ENCODE measurements at places on chromosomes 13 and 19. TPM values are rescaled to one million over a fixed set of nuclear protein-coding genes. Genes with fewer than 3 reads are reported as not detected.

Gene PSPC1
- 48.2 TPM for total RNA-seq

Gene ANGPTL4
- total RNA-seq = not detected

DNA sequence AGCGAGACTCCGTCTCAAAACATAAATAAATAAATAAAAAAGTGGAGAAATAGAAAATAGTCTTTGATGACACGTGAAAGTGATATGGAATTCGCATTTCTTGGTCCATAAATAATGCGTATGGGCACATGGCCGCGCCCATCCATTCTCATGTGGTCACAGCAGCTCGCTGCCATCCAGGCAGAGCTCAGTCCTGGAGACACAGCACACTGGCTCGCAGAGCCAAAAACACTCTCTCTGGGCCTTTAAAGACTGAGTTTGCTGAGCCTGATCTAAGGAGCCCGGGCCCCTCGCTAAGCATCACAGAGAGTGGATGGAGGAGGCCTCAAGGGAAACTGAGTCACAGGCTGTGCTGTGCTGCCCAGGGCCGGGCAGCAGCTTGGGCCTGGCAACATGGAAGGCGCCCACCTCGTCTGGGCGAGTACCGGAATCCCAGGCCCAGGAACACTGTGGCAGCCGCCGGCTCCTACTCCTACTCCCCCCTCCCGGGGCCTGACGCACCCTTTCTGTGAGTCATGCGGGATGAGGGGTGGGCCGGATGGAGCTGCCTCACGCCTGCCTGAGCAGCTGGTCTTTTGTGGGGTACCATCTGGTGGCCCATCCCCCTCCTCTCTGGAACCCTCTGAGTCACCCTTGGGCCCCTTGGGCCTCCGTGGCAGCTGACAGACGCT lies 28.9 kb upstream of the CACTIN start:
- H3K27me3 ChIP-seq = no peaks in the 10 kb centered on the region
- H3K4me1 ChIP-seq = peaks cover 15% of the 10 kb centered on the region
- no peaks in the 10 kb centered on the region for H3K36me3 ChIP-seq
- H3K27ac ChIP-seq = peak overlapping the region; percentile 58

- no peaks in the 10 kb centered on the region for H3K27me3 ChIP-seq
- no peaks in the 10 kb centered on the region for H3K4me1 ChIP-seq
- no peak overlapping the region for H3K27ac ChIP-seq
Measured at GRCh38 chr13:107585469-107586180, 629.7 kb downstream of the LIG4 start.

Gene ZNF491
- 3.1 TPM for total RNA-seq

- no peak overlapping the region for H3K27ac ChIP-seq
- H3K4me3 ChIP-seq = no peak overlapping the region
- H3K27me3 ChIP-seq = no peaks in the 10 kb centered on the region
- H3K36me3 ChIP-seq = 0 out of 2 replicates have a peak, but pooled peaks cover 4% of the 10 kb centered on the region
- DNase-seq = no peak
Measured at GRCh38 chr13:20608438-20609020, 41.6 kb downstream of the IFT88 start.

DNA sequence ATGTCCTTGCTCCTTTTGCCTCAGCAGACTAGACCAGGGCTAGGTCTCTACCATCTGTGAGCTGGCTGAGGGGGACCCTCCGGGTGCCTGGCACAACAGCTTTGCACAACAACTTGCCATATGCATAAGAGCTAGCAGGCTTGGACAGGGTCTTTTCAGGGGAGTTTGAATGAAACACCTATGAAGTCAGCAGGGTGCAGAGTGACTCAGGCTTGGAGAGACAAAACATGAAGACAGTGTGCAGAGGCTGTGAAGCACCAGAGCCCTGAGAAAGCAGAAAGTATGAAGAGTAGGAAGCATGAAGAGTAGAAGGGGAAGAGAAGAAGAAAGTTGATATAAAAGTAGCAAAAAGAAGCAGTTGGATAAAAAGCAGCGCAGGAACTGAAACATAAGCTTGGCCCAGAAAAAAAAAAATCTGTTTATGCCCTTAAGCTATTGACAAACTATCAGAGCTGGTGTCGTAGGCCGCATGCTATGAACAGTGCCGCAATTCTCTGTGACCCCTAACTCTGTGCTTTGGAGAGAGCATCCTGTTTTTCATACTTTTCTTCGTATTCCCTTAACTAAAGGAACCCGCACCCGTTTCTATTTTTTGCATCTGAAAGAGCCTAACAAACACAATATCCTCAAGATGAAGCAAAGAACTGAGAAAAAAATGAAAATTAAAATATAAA lies 52.7 kb upstream of the FAM216B start:
- no peaks in the 10 kb centered on the region for H3K4me1 ChIP-seq
- H3K27ac ChIP-seq = no peak overlapping the region
- no peak for DNase-seq

DNA sequence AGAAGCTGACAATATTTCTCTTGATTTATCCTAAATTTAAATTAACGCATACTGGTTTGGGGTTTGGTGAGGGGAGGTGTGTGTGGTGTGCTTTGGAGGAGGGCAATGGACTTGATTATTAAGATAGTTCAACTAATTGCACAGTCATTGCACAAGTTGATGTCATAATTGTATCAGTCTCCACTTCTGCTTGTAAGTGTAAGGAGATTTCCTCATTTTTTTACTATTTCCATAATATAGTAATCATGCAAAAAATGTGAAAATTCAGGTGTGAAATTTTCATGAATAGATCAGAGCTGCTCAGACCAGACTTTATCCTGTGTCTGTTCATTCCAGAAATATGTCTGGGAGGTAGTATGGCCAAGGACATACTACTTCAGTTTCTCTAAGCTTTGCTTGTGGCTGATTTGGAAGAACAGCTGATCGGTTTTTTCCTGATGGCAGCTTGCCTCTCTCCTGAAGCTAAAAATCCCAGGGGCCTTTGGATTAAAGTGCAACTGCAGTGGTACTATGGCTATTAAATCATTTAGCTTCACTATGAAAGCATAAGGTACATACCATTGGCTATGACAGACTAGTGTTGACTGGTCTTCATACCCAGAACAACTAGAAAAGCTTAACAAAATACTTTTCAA lies 201.8 kb upstream of the MIR17HG start:
- DNase-seq = no peak
- no peak overlapping the region for H3K4me3 ChIP-seq
- H3K27ac ChIP-seq = no peak overlapping the region

DNA sequence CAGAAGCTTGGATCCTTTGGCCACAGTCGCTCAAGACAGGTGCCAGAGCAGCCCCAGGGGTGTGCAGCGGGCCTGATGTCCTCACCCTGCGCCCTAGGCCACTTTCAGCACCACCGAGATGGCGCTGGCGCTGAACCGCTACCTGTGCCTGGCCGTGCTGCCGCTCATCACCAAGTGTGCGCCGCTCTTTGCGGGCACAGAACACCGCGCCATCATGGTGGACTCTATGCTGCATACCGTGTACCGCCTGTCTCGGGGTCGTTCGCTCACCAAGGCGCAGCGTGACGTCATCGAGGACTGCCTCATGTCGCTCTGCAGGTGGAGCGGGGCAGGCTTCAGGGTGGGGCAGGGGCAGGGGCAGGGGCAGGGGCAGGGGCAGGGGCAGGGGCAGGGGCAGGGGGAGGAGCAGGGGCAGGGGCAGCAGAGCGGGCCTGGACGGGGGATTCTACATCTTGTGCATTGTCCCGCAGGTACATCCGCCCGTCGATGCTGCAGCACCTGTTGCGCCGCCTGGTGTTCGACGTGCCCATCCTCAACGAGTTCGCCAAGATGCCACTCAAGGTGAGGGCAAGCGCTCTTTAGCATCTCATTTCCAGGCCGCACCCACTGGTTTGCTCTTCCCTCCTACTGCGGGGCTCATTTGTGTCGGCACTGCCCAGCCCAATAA lies 69.1 kb downstream of the RYR1 start:
- H3K4me3 ChIP-seq = no peak overlapping the region
- H3K4me1 ChIP-seq = no peaks in the 10 kb centered on the region
- no peak overlapping the region for H3K27ac ChIP-seq
- no peaks in the 10 kb centered on the region for H3K27me3 ChIP-seq

GRCh38 chr13:104779311-104779993 lies 1713.2 kb upstream of the SLC10A2 start:
- H3K4me3 ChIP-seq = no peak overlapping the region
- no peaks in the 10 kb centered on the region for H3K4me1 ChIP-seq
- no peak overlapping the region for H3K27ac ChIP-seq
- no peak for DNase-seq
- no peaks in the 10 kb centered on the region for H3K27me3 ChIP-seq

GRCh38 chr19:28632371-28633080 lies 580.4 kb downstream of the UQCRFS1 start:
- H3K27me3 ChIP-seq = no peaks in the 10 kb centered on the region
- H3K27ac ChIP-seq = no peak overlapping the region
- DNase-seq = no peak
- no peaks in the 10 kb centered on the region for H3K36me3 ChIP-seq
- no peak overlapping the region for H3K4me3 ChIP-seq

Gene KLK2
- total RNA-seq = 0.11 TPM

DNA sequence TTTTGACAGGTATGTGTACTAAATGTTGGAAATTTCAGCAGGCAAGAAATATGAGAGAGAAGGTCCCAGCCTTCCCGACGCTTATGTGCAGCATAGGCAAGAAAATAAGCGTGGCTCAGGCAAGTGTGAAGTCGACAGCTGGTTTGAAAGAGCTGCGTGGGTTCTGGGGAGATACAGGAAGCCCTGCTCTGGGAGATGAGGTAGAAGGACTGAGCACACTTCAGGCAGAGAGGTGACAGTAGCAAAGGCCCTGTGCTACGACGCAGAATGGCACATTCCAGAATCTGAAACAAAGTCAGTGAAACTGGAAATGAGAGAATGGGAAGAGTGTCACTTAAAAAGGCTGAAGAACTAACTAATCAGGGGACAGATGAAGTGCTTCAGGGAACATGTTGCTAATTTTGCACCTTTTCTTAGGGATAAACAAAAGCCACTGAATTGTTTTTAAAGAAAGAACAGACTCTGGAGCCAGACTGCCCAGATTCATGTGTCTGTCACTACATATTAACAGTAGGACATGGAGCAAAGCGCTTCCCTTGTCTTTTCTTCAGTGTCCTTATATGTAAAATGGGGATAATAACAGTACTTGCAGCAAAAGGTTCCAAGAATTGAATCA lies 160.1 kb downstream of the SPRY2 start:
- no peaks in the 10 kb centered on the region for H3K36me3 ChIP-seq
- DNase-seq = no peak

DNA sequence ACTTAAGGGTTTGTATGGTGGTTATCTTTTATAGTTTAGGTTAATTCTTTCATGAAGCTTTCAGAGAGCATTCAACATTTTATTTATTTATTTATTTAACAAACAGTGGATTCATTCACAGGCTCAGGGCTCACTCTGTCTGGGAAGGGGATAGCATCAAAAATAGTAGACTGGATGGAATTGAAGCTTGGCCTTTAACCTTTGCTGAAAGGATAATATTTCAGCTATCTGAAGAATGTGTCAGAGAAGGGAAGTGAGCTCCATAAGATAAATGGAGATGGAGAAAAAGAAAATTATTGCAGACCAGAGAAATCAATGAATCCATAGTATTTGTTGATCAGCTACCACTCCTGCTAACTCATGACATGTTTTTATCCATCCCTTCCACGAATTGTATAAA lies 305.6 kb downstream of the COG6 start:
- H3K4me3 ChIP-seq = no peak overlapping the region
- no peaks in the 10 kb centered on the region for H3K4me1 ChIP-seq
- no peak for DNase-seq
- H3K36me3 ChIP-seq = no peaks in the 10 kb centered on the region
- H3K27me3 ChIP-seq = no peaks in the 10 kb centered on the region

DNA sequence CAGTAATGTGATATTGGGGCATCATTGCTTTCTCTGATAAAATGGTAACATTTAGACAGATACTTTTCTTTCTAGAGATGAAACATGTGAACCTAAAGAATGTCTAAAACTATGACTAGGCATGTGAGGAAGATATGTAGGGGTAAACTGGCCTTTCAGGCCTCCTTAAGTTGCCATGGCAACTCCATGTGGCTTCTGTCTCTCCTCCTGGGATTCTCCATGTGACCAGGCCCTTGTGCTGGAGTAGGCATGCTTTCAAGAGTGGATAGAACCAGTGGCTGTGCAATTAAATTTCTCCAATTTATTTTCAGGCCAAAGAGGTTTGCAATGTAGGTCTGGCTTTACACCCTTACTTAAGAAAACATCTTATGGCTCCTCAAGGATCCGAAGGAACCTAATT lies 130.8 kb downstream of the OLFM4 start:
- no peaks in the 10 kb centered on the region for H3K4me1 ChIP-seq
- DNase-seq = no peak
- no peaks in the 10 kb centered on the region for H3K27me3 ChIP-seq
- H3K4me3 ChIP-seq = no peak overlapping the region
- H3K36me3 ChIP-seq = no peaks in the 10 kb centered on the region
- H3K27ac ChIP-seq = no peak overlapping the region

DNA sequence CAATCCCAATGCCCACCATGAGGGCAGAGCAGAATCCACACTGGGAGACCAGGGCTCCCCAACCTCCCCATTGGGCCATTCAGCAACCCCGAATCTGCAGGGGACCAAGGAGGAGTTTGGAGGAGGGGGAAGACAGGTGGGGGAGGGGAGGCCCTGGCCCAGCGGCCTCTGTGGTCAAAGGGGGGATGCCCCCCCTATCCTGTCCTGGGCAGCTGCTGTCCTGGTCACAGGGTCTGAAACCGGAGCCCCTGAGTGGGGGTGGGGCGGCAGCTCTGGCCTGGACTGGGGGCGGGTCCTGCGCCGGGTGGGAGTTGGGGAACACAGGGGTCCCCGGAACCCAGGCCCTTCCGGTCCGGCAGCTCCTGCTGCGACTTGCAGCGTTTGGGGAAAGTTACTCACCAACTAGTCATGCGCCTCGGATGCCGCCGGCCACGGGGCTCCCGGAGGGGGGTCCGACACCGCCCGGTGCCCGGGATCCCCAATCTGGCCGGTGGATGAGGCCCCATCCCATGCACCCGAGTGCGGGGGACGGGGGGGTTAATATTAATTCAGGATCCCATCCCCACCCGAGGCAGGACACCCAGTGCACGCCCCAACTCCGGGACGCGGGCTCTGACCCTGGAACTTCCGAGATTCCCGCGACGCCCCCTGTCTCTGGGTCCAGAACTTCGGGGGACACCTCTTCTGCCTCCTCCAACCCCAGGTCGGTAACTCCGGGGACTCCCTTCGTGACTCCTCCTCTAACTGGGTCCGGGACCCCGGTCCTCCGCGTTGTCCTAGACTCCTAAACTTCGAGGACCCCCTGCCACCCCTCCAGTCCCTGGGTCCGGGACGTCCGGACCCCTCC lies 872 bp downstream of the HOMER3 start:
- H3K27ac ChIP-seq = no peak overlapping the region
- DNase-seq = no peak
- H3K36me3 ChIP-seq = no peaks in the 10 kb centered on the region
- peak overlapping the region; percentile 41 for H3K4me3 ChIP-seq
- no peaks in the 10 kb centered on the region for H3K27me3 ChIP-seq

All from Karpas-422 (cell line).